ENCODE measurements at places on chromosomes 7 and 10.

GRCh38 chr7:56092789-56093531 lies at the start of gene PHKG1:
Gene PHKG1, minus strand, starts transcription at chr7:56092952. Its CDS starts 4,011 bp downstream, at chr7:56088941.
- DNase-seq, result no peak

DNA sequence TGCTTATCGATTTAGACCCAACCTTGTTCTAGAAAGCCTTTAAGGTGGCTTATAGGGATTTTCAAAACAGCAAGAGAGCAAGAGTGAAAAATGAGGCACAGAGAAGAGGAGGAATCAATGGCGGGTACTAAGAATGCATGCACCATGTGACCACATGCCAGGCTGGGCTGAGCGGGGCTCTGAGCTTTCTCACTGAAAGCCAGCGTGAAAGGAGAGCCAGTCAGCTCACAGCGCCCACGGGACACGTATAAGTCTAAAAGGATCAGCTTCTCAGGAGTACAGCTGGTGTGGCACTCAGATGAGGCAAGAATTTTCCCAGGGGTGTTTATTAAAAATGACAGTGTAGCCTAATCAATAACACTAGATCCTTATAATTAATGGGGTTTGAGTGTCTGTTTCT lies 114.3 kb downstream of the SLIT1 start:
- no peak for DNase-seq

DNA sequence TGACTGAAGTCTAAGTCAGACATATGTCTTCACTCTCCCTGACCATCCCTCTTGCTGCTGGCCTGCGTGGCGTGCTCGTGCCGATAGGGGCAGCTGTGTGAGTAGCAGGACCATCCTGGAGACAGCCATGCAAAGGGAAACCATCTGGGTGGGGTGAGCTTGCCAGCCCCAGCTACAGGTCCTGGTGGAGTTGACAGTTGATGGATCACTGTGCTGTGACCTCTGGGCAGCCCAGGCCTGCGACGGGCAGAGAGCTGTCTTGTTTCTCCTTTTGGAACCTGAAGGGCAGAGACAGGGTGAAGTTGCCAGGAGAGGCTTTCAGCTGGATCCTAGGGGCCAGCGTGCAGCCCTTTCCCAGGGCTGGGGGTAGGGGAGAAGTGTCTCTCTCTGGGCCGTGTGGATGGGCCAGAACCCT lies 44.7 kb downstream of the GRK5 start:
- no peak for DNase-seq

- DNase-seq, result no peak
Measured at GRCh38 chr10:83083831-83084230, 1055.5 kb upstream of the GHITM start.

DNA sequence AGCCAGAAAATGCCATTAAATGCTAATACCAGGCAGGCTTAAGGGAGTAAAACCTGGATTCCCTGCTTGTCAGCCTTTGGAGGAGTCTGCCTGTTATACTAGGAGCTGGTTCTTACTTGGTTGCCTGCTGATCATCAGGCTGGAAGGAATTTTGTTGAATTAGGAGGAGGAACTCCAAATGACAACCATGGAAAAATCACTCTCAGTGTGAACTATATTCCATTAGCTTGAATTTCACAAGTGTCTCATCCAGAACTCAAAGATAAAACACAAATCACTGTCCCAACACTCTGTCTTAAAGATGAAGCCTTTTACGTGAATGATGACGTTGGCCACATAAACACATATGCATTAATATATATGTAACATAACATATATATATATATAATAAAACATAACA lies 238.9 kb upstream of the PLXDC2 start:
- no peak for DNase-seq

GRCh38 chr7:134567368-134567767 lies 18.5 kb downstream of the AKR1B15 start:
- DNase-seq, result no peak

DNA sequence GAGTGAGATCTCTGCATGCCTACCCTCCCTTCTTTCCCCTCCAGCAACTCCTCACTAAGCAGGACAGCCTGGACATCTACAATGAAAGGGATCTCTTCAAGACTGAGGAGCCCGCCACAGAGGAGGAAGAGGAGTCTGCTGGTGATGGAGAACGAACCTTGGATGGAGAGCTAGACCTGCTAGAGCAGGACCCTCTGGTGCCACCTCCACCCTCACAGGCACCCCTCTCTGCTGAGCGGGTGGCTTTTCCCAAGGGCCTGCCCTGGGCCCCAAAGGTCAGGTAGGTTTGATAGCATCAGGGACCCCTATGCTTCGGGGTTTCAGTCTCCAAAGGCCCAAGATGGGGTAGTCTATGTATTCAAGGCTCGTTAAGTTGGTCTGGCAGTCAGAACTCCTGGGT lies 23.9 kb downstream of the STRIP2 start:
- DNase-seq, result no peak

GRCh38 chr7:103116991-103117390 lies 31.9 kb downstream of the NAPEPLD start:
- DNase-seq, result no peak

DNA sequence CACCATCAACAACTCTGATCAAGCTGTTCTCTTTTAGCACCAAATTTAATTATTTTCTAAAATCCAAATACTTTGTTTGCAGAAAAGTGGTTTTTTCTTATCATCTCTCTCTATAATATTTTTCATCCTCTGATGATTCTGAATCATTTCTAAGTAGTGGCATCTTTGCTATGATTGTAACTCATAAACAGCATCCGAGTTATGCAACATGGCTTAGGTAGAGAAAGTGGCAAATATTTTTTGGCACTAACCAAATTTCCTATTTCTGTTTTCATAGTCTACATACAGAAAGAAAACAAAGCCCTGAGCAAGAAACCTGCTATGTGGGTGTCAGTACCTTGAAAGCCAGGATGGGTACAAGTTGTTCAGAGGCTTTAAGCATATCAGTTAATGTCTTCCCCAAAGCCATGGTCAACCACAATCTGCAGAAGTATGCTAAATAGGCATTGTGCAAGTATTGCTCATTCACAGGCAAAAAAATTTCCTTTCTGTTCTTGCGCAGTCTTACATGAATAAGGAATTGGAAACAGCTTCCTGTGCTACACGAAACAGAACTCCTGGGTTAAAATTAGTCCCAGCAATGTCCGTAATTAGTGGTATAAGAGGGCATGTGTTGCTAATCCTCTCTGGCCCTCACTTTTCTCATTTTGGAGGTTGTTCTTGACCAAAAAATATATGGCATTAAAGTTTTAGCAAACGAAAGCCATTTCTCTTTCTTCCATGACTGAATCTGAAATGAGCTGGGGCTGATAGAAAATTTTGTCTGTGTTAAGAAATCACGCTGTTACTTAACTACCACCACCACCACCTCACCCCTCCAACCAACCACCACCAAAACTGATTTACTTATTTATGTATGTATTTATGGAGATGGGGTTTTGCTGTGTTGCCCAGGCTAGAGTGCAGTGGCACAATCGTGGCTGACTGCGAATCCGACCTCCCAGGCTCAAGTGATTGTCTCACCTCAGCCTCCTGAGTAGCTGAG lies 325.6 kb upstream of the MAGI2 start:
- DNase-seq, result no peak

GRCh38 chr7:141221007-141221612 lies 147.2 kb downstream of the TMEM178B start:
- no peak for DNase-seq

- DNase-seq, result no peak
Measured at GRCh38 chr10:88065383-88066049, 202.1 kb downstream of the PTEN start.

- DNase-seq, result no peak
Measured at GRCh38 chr7:109215341-109215740, 645.7 kb downstream of the DNAJB9 start.

GRCh38 chr10:104835422-104835821 lies 194.3 kb downstream of the SORCS3 start:
- no peak for DNase-seq

All from immature natural killer cell (primary cell).